ENCODE measurements at places on chromosomes 1 and 21. TPM values are rescaled to one million over a fixed set of nuclear protein-coding genes. Genes with fewer than 3 reads are reported as not detected.

DNA sequence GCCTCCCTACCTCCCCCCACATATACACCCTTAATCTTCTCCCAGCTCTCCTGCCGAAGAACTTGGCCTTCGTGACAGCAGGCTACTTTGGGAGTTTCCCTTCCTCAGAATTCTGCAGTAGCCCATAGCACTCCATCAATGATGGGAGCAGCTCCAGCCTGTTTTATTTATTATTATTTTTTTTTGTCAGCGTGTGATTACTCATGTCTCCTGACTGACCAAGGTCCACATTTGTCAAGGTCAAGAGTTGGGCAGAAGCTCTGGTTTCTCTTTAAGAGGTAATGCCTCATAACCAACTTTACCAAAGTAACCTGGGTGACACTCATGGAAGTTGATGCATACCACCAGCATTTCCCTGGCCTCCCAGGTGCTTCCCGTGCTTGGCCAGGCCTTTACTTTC lies 125.4 kb downstream of the ZZZ3 start:
- DNase-seq: no peak

- DNase-seq: no peak
Observed at GRCh38 chr1:237482777-237483176, 407.9 kb downstream of the ZP4 start.

GRCh38 chr1:113243529-113243928 lies 146.8 kb upstream of the MAGI3 start:
- DNase-seq: no peak

The FCAMR gene
- not detected for polyA plus RNA-seq

All from hepatocyte (in vitro differentiated cells).